HT1080 (cell line): ENCODE measurements at places on chromosomes 13 and 19. TPM values are rescaled to one million over a fixed set of nuclear protein-coding genes. Genes with fewer than 3 reads are reported as not detected.

- DNase-seq = no peak
These were observed 47.9 kb upstream of the ZNRF4 start for GRCh38 chr19:5407356-5407755.

- DNase-seq = peak; percentile 52
These were observed 131.3 kb downstream of the LACC1 start for GRCh38 chr13:44011036-44011435.

GRCh38 chr13:99971576-99972189, at the start of gene ZIC5:
ZIC5 (minus strand) TSS chr13:99971767; CDS start chr13:99971603, 164 bp downstream.
- no peak for DNase-seq

OR7C1 gene
- not detected in 2 replicates for total RNA-seq

NOVA2 gene
- 0.47 and 0.59 TPM in 2 replicates for total RNA-seq
